ENCODE measurements at places on chromosomes 5 and 9.

- no peak for DNase-seq
Observed at GRCh38 chr9:78122631-78123030, 91.0 kb upstream of the GNAQ start.

- no peak for DNase-seq
Observed at GRCh38 chr5:176519810-176520720, 17.1 kb downstream of the RNF44 start.

DNA sequence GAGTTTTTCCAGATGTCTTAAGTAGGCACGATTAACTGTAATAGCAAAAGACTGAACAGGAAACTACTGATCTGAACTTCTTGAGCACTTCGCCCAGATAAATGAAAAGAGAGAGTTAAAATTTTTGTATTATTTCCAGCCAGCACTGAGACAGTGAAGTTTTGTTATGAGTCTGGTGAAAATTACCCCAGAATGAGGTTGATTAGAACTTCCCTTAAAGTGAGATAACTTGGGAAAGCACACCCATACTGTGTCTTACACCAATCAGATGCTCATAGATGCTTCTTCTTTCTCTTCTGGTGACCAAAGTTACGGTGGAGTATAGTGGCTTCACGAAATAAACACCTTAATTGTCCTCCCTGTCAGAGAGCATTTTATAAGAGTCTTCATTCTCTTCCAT lies 131.8 kb upstream of the SLC12A2 start:
- DNase-seq, result no peak

DNA sequence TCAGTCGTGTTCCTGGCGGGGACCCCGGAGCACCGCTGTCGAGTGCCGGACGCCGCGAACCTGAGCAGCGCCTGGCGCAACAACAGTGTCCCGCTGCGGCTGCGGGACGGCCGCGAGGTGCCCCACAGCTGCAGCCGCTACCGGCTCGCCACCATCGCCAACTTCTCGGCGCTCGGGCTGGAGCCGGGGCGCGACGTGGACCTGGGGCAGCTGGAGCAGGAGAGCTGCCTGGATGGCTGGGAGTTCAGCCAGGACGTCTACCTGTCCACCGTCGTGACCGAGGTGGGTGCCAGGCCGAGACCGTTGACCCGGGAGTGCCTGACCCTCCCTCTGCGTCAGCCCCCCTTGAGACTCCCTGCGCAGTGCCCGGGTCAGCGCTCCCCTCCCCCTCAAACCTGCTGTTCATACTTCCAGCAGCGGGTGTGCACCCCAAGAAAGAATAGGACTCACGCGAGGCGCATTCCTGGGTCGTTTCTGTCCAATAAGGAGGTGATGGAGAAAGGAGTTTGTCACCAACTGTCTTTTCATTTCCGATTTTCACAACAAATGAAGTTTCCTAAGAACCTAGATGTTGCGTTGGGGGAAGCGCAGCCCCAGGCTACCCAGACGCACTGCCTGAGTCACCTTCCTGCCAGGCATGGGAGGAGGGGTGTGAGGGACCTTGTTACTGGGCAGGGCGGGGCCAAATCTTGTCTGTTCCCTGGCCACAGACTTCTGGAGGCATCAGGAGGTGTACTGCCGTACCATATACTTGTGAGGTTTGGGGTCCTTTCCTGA lies 722 bp downstream of the SLC22A4 start:
- DNase-seq, result no peak
